CD8-positive, alpha-beta memory T cell (primary cell): ENCODE measurements at places on chromosomes 13 and 19.

GRCh38 chr19:19171821-19172532 is 1.9 kb upstream of the MEF2B start:
- H3K27me3 ChIP-seq, result no peaks in the 10 kb centered on the region
- no peak overlapping the region for H3K4me3 ChIP-seq
- H3K4me1 ChIP-seq, result peaks cover 8% of the 10 kb centered on the region
- H3K27ac ChIP-seq, result no peak overlapping the region

- H3K36me3 ChIP-seq, result peaks cover 58% of the 10 kb centered on the region
- no peaks in the 10 kb centered on the region for H3K27me3 ChIP-seq
- H3K4me1 ChIP-seq, result no peaks in the 10 kb centered on the region
- H3K27ac ChIP-seq, result no peak overlapping the region
Measured at GRCh38 chr13:114248011-114248410, 13.3 kb downstream of the CDC16 start.

- no peaks in the 10 kb centered on the region for H3K36me3 ChIP-seq
- no peak for DNase-seq
- H3K4me1 ChIP-seq, result no peaks in the 10 kb centered on the region
Measured at GRCh38 chr13:49348751-49349150, 95.1 kb downstream of the CAB39L start.

DNA sequence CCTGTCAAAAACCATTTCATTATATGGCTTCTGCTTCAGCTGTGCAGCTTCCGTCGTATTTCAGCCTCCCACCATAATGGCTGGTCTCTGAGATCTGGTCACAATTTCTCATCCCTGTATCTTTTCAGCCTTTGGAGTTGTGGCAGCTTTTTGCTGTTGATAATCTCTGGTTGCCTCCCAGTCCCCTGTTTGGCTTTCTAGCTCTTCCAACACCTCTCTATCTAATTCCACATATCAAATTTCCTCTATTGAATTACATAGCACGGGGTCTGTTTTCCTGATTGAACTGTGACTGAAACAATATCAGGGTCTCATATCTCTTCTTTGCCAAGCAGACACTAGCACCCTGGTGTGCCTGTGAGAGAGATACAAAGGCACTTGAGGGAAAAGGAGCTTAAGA is 222.1 kb upstream of the OBI1 start:
- H3K27me3 ChIP-seq, result no peaks in the 10 kb centered on the region
- H3K4me3 ChIP-seq, result no peak overlapping the region
- H3K36me3 ChIP-seq, result no peaks in the 10 kb centered on the region
- no peaks in the 10 kb centered on the region for H3K4me1 ChIP-seq
- DNase-seq, result no peak

- no peaks in the 10 kb centered on the region for H3K4me1 ChIP-seq
- H3K27ac ChIP-seq, result no peak overlapping the region
- H3K27me3 ChIP-seq, result no peaks in the 10 kb centered on the region
- no peak overlapping the region for H3K4me3 ChIP-seq
- no peaks in the 10 kb centered on the region for H3K36me3 ChIP-seq
- no peak for DNase-seq
Measured at GRCh38 chr13:80116107-80116506, 224.8 kb downstream of the SPRY2 start.

GRCh38 chr13:50682966-50683365 is 160.5 kb downstream of the DLEU7 start:
- no peaks in the 10 kb centered on the region for H3K27me3 ChIP-seq
- no peak overlapping the region for H3K4me3 ChIP-seq

DNA sequence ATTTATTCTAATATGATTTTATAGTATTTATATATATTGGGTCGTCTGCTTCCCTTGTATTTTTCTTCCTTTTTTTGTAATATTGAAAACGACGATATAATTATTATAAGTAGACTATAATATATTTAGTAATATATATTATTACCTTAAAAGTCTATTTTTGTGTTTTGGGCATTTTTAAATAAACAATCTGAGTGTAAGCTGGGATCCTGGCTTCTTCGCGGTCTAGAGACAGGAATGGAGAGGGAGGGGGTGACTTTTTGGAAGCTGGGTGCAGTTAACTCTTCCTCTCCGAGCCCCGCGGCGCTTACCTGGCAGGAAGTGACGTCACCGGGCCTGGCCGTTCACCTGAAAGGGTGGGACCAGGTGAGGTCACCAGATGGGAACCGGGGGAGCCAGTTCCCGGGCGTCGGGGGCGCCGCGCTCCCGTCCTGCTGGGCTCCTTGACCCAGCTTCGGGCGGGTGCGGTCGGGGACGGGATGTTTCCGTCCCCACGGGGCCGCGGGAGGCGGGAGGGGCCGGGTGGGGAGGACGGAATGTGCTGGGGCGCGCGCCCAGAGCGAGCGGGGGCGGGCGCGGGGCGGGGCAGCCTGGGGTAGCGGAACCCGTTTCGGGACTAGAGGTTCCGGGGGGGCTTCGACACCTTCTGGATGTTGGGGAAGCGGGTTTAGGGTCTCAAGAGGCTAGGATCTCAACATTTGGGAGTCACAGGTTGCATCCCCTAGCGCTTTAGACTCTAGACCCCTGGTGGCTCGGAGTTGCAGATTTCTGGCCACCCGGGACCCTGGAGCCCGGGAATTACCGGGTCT is 2.8 kb downstream of the ZFP36 start:
- no peaks in the 10 kb centered on the region for H3K27me3 ChIP-seq
- H3K4me3 ChIP-seq, result peak overlapping the region; percentile 86
- H3K4me1 ChIP-seq, result peaks cover 45% of the 10 kb centered on the region
- H3K36me3 ChIP-seq, result peaks cover 14% of the 10 kb centered on the region
- peak overlapping the region; percentile 97 for H3K27ac ChIP-seq

DNA sequence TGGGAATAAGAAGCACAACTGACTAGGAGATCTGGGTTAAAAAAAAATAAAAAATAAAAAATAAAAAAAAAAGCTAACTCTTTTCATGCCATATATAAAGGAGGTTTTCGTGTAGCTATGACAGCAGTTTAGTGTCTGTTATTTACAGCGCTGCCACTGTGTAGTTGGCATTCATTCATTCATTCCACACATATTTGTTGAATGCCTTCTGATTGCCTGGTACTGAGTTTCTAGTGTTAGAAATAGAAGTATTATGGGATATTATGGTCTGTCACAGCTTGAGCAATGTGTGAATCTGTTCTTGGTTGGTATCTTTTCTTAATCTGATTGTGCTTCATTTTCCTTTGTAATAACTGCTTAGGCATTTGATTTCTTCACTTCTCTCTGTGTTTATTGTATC is 237.4 kb downstream of the NBEA start:
- no peak for DNase-seq
- no peaks in the 10 kb centered on the region for H3K36me3 ChIP-seq
- H3K4me3 ChIP-seq, result no peak overlapping the region
- H3K27me3 ChIP-seq, result no peaks in the 10 kb centered on the region
- no peak overlapping the region for H3K27ac ChIP-seq
- no peaks in the 10 kb centered on the region for H3K4me1 ChIP-seq

- H3K27ac ChIP-seq, result no peak overlapping the region
- H3K4me1 ChIP-seq, result no peaks in the 10 kb centered on the region
- no peak overlapping the region for H3K4me3 ChIP-seq
- no peaks in the 10 kb centered on the region for H3K36me3 ChIP-seq
- no peaks in the 10 kb centered on the region for H3K27me3 ChIP-seq
Measured at GRCh38 chr13:24180750-24181377, 20.3 kb downstream of the SPATA13 start.

- H3K36me3 ChIP-seq, result peaks cover 26% of the 10 kb centered on the region
- H3K27me3 ChIP-seq, result no peaks in the 10 kb centered on the region
Measured at GRCh38 chr19:52269338-52270261, at the start of gene ZNF766. Gene ZNF766 (plus strand): TSS chr19:52269587. CDS start chr19:52269614, 27 bp downstream.

GRCh38 chr13:106083620-106084350 is 451.7 kb downstream of the EFNB2 start:
- H3K4me3 ChIP-seq, result no peak overlapping the region
- H3K36me3 ChIP-seq, result no peaks in the 10 kb centered on the region
- H3K27ac ChIP-seq, result no peak overlapping the region
- no peaks in the 10 kb centered on the region for H3K4me1 ChIP-seq
- no peaks in the 10 kb centered on the region for H3K27me3 ChIP-seq

- H3K27ac ChIP-seq, result no peak overlapping the region
- no peaks in the 10 kb centered on the region for H3K27me3 ChIP-seq
- peaks cover 42% of the 10 kb centered on the region for H3K36me3 ChIP-seq
- peaks cover 8% of the 10 kb centered on the region for H3K4me1 ChIP-seq
- DNase-seq, result no peak
Measured at GRCh38 chr19:4714016-4714415, 9.6 kb downstream of the DPP9 start.

- H3K4me1 ChIP-seq, result no peaks in the 10 kb centered on the region
- no peak overlapping the region for H3K4me3 ChIP-seq
- no peaks in the 10 kb centered on the region for H3K36me3 ChIP-seq
- H3K27me3 ChIP-seq, result no peaks in the 10 kb centered on the region
Measured at GRCh38 chr19:49749771-49750170, 13.3 kb downstream of the TSKS start.

- H3K36me3 ChIP-seq, result peaks cover 7% of the 10 kb centered on the region
- no peak for DNase-seq
- no peaks in the 10 kb centered on the region for H3K27me3 ChIP-seq
- H3K4me1 ChIP-seq, result peaks cover 38% of the 10 kb centered on the region
Measured at GRCh38 chr19:43596842-43597461, 557 bp downstream of the ZNF576 start.

DNA sequence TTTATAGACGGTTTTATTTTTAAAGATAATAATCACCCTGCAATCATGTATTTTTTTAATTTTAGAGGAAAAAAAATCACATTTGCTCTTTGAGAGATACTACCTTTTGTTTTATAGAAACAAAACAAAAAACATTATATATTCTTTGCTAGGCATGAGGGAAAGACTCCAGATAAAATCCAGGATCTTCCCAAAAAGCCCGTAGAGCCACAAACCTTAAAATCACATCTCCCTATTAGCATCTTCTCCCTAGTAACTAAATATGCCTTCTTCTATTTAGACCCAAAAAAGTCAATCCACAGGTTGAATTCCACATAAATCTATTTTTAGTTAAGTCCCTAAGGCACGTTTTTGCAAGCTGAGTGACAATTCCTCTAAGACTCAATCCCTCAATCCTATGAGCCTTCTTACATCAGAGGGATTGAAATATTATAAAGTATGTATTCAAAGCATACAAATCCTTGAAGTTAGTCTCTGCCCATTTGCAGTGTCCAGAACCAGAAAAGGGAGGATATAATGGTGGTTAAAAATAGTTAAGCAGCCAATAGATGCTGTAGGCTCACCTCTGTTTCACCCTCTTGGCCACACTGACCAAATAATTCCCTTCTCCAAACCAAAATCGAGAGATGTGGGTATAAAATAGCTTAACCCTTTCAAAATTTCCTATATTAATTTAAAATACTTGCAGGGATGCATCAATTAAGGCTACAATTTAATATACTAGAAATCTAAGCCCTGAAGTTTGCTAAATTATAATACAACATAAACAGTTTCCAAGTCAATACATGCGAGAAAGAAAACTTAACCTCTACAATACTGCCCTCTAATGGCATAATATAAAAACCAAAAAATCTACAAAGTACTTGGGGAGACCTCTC is 64.0 kb downstream of the SERP2 start:
- peaks cover 22% of the 10 kb centered on the region for H3K4me1 ChIP-seq
- DNase-seq, result peak; percentile 55
- H3K4me3 ChIP-seq, result peak overlapping the region; percentile 51
- peak overlapping the region; percentile 47 for H3K27ac ChIP-seq
- peaks cover 7% of the 10 kb centered on the region for H3K27me3 ChIP-seq
- H3K36me3 ChIP-seq, result no peaks in the 10 kb centered on the region

- H3K27ac ChIP-seq, result no peak overlapping the region
- no peak overlapping the region for H3K4me3 ChIP-seq
- DNase-seq, result no peak
- H3K36me3 ChIP-seq, result no peaks in the 10 kb centered on the region
- no peaks in the 10 kb centered on the region for H3K27me3 ChIP-seq
Measured at GRCh38 chr13:39510316-39510695, 92.7 kb downstream of the LHFPL6 start.

- peaks cover 37% of the 10 kb centered on the region for H3K4me1 ChIP-seq
- no peaks in the 10 kb centered on the region for H3K27me3 ChIP-seq
- no peak overlapping the region for H3K27ac ChIP-seq
- no peak overlapping the region for H3K4me3 ChIP-seq
Measured at GRCh38 chr19:57816652-57817051, 1.9 kb upstream of the ZNF552 start.

- H3K36me3 ChIP-seq, result no peaks in the 10 kb centered on the region
- H3K27me3 ChIP-seq, result no peaks in the 10 kb centered on the region
- no peak overlapping the region for H3K27ac ChIP-seq
- H3K4me3 ChIP-seq, result no peak overlapping the region
- no peaks in the 10 kb centered on the region for H3K4me1 ChIP-seq
Measured at GRCh38 chr13:100280681-100281080, 191.8 kb downstream of the PCCA start.

GRCh38 chr19:46309056-46309455 is 12.2 kb downstream of the HIF3A start:
- no peaks in the 10 kb centered on the region for H3K27me3 ChIP-seq
- H3K4me1 ChIP-seq, result no peaks in the 10 kb centered on the region
- no peak overlapping the region for H3K27ac ChIP-seq
- DNase-seq, result no peak
- no peak overlapping the region for H3K4me3 ChIP-seq
- no peaks in the 10 kb centered on the region for H3K36me3 ChIP-seq

GRCh38 chr13:28037399-28037798 is 48.9 kb upstream of the URAD start:
- H3K27me3 ChIP-seq, result no peaks in the 10 kb centered on the region
- no peak for DNase-seq
- H3K4me1 ChIP-seq, result no peaks in the 10 kb centered on the region
- H3K4me3 ChIP-seq, result no peak overlapping the region
- no peaks in the 10 kb centered on the region for H3K36me3 ChIP-seq

DNA sequence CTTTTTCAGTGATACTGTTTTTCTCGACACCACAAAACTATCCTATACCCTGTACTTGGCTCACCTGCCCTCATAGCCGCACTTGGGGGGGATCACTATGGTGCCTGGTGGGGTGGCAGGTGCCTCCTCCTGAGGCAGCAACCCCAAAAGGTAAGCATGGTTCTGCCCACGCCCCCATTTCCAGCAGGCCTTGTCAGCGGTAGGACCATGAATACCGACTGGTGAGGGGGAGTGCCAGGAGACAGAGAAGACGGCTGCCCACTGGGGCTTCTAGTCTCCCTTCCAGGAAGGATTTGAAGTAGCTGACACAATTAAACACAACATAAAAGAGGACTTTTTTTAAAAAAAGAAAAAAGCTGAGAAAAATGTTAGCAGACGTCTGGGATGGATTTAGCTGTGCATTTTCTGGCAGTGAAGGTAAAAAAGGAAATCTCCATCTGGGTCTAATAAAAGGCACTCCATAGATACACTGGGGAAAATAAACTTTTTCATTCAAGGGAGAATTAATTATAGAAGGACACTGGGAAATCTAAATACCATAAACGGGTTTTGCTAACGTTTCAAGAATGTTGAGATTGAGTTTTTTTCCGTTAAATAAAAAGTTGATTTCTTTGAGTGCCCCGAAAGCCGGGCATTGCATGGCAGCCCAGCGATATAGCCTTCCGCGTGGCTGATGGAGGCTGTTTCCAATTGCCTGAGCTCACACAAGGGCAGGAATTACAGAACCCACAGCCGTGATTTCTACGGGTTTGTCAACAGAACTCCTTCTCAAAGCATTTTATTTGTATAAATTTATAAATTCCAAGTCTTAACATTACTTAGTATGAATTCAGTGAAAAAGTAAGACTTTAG is 45.1 kb downstream of the ATP11A start:
- DNase-seq, result no peak
- H3K4me1 ChIP-seq, result no peaks in the 10 kb centered on the region
- H3K27ac ChIP-seq, result no peak overlapping the region
- H3K36me3 ChIP-seq, result no peaks in the 10 kb centered on the region

GRCh38 chr13:63455938-63456337 is 2040.3 kb upstream of the PCDH20 start:
- H3K27me3 ChIP-seq, result no peaks in the 10 kb centered on the region
- DNase-seq, result no peak
- H3K27ac ChIP-seq, result no peak overlapping the region
- no peak overlapping the region for H3K4me3 ChIP-seq
- H3K4me1 ChIP-seq, result no peaks in the 10 kb centered on the region
- no peaks in the 10 kb centered on the region for H3K36me3 ChIP-seq
